Activated CD8-positive, alpha-beta memory T cell treated with anti-CD3 and anti-CD28 coated beads, Interleukin-2, amount 50 U/mL, for 48 hours (primary cell): ENCODE measurements at places on chromosomes 11 and 22.

GRCh38 chr11:132853886-132854285 is 678.4 kb downstream of the OPCML start:
- DNase-seq, result no peak

GRCh38 chr11:34345540-34345876 is 12.3 kb downstream of the ABTB2 start:
- DNase-seq, result no peak

DNA sequence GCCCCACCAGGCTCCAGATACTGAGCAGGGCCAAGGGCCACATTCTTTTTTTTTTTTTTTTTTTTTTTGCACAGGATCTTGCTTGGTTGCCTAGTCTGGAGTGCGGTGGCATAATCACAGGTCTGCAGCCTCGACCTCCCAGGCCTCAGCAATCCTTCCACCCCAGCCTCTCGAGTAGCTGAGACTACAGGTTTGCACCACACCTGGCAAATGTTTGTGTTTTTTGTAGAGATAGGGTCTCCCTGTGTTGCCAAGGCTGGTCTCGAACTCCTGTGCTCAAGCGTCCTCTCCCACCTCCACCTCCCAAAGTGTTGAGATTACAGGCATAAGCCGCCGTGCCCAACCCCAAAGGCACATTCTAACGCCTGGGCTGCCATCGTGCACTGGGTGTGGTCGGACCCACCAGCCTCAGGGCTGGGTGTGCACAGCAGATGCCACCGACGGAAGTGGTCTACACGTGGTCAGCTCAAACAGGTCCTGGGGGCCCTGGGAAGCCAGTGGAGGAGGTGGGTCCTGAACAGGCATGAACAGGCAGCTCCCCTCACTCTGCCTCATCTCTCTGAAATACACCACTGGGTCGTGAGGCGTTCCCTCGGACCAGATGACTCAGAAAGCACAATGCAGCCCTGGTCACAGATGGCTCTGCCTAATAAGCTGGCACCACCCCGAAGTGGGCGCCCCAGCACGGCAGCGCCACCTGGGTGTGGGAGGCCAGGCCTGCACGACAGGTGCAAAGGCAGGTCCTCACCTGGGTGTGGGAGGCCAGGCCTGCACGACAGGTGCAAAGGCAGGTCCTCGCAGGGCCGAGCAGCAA is 5.1 kb upstream of the B4GALNT4 start:
- peak; percentile 76 for DNase-seq

DNA sequence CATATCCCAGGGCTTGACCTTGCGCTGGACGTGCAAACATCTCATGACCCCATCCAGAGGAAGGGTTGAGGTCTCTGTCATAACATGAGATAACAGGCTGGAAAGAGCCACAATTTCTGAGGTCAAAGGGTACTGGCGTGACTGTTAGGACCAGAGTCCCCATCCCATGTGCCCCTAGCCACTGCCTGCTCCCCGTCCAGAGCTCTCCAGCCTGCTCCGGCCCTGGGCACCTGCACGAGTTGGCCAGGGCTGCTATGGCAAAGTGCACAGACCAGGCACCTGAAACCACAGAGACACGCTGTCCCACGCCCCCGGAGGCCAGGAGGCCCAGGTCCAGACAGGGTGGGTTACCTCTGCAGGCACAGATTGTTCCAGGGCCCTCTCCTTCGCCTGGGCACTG is 58.9 kb downstream of the SHANK2 start:
- no peak for DNase-seq

GRCh38 chr22:32144496-32145274 is 14.4 kb downstream of the C22orf42 start:
- DNase-seq, result no peak

DNA sequence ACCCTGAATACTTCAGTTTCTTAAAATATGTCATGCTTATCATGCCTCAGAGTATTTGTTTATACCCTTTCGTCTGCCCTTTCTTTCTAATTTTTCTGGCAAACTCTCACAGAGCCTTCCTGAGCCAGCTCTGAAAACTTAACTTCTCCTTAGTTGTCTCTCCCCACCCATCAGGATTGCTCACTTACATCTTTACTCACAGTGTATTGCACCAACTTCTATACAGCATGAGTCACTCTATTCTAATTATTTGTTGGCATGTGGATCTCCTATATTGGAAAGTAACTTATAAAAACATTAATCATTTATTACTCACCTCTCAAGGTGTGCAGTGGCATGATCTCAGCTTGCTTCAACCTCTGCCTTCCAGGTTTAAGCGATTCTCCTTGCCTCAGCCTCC is 114.9 kb downstream of the FANCF start:
- no peak for DNase-seq
